Mammary epithelial cell (primary cell): ENCODE measurements at places on chromosomes 1 and 21.

DNA sequence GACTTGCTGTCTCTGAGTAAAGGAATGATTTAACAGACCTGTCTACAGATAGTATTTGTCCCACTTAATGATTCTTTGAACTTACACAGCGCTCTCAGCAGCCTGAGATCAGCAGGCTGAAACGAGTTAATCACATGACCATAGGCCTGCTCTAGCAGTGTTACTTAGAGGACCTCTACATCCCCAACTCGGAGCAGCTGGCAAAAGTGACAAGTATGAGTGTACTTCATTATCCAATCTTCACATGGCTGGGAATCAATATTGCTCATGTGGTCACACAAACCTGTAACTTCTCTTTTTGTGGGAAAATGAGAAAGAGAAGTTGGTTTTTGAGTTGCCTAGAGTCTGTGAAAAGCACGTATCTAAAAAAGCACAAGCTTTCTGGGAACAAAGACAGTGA lies 11.4 kb upstream of the ATP13A2 start:
- DNase-seq, result no peak

- DNase-seq, result peak; percentile 28
Observed at GRCh38 chr1:97668945-97669344, 251.9 kb downstream of the DPYD start.

DNA sequence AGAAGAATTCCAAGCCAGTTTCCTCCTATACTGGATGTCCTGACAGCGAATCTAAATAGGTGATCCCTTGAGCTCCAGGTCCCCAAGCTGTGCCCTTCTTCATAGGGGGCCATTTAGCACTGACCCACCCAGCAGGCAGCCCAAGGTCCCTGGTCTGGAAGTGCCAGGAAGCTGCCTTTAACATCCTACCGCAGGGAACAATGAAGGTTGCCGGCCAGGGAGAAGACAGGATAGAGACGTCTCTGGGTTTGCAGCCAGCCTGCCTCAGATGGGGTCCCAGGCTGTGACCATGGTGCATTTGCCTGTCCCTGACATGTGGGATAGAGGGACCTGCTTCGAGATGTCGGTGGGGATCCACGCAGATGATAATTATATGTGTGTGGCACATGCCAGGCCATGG lies 2.7 kb upstream of the RIPK4 start:
- no peak for DNase-seq

- DNase-seq, result no peak
Observed at GRCh38 chr1:118993700-118994026, 5.5 kb upstream of the TBX15 start.

GRCh38 chr1:147800804-147801203 lies 40.4 kb upstream of the GJA5 start:
- peak; percentile 21 for DNase-seq

DNA sequence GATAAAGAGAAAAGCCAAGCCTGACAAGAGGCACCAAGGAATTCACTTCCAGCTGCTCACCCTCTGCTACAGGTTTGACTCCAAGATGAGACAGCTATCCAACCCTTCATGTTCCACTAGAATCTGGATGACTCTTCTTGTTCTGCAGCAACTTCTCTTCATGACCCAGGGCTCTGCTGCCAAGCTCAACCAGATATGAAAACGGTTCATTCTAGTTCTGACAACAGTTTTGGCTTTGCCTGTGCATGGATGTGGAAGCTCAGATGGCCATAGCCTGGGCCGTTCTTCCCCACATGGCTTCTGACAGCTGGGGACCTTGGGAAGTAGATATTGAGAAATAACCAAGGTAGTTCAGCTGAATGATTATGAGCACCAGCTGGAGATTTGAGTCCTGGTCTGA lies 13.7 kb downstream of the PI4KB start:
- DNase-seq, result no peak

GRCh38 chr1:21961799-21962198 lies 15.0 kb upstream of the CELA3B start:
- DNase-seq, result no peak

DNA sequence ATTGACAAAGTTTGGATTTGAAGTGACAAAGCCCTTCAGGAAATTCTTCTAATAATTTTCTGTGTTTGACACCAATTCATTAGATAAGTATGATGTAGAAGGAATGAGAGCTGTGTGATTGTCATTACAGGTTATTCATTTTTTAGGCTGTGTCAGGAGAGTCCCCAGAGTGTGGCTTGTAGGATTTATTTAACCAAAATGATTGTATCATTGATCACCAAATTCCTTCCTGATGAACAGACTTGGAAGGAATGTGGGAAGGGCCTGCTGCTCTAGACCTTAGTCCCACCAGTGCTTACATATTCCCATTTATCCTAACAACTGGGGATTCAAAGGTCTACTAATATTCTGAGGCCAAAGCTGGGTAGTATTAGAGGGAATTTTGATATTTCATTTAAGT lies 383.3 kb upstream of the KAZN start:
- DNase-seq, result no peak
